ENCODE measurements at places on chromosomes 13 and 19.

DNA sequence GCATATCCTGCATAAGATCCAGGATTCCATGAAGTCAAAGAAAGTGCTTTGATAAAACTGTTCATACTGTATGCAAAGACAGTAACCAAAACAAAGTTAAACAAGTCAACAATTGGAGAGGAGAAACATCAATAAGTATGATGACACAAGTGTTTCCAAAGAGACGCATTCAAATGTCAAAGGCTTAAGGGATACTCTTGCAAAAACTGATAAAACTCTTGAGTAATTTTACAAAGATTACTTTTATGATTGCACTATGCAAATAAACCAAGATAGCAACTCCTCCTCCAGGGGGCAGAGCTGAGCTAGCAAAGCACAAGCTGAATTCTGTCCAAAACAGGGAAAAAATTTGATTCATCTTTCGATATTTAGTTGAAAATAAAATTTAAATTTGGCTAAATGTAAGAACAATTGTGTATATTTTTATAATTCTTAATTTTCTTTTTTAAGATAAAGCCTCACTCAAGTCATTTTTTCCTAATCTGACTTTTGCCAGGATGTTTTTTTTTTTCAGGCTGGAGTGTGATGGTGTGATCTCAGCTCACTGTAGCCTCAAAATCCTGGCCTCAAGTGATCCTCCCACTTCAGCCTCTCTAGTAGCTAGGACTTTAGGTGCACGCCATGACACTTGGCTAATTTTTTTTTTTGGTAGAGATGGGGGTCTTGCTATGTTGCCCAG is 84.0 kb downstream of the MZT1 start:
- no peak for DNase-seq

- no peak for DNase-seq
Measured at GRCh38 chr13:26651234-26651633, 93.8 kb downstream of the WASF3 start.

DNA sequence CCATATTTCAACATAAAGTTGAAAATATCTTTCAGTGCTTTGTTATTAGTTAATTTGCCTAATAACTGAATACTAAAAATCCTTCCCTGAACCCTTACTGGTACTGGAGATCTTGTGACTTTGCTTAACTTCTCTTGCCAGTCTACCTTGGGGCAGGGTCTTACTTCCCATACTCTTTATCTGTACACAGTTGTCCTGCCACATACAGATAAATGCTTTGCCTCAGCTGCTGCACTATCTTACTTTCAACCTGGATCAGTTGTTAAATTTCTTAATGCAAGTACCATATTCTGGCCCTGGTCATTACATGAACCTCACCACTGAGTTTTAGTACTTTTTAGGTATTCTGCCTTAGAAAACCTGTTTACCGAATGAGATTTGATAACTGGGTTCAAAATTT is 107.6 kb downstream of the PIBF1 start:
- DNase-seq, result no peak

DNA sequence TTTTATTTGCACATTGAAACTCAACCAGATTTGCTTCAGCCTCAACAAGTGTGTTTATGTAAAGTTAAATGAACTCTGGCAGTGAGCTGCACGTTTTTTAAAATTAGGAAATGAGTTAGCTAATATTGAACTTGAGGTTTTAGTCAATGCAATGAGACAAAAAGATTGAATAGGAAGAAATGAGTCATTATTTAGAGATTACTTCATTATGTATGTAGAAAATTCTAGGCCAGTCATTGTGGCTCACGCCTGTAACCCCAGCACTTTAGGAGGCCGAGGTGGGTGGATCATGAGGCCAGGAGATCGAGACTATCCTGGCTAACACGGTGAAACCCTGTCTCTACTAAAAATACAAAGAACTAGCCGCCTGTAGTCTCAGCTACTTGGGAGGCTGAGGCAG is 22.8 kb upstream of the CD70 start:
- no peak for DNase-seq

- DNase-seq, result no peak
Measured at GRCh38 chr19:46951171-46951986, 68.3 kb upstream of the NPAS1 start.
